ENCODE measurements at places on chromosomes 13 and 19.

DNA sequence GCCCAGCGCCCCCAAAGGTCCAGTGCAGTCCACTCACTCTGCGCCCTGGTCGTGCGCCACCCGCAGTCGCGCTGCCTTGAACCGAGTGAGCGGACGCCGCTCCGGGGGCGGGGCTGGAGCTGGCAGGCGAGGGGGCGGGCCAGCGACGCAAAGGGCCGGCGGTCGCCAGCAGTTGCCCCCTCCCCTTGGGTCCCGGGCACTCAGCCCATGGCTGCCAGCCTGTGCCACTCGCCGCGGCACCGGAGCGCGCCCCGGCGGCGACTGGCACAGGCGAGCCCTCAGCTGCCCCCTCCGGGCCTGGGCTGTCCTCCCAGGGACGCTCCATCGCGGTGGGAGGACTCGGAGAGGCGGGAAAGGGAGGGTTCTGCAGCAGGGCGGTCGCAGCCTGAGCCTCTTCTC lies at the start of gene S1PR5:
TSS of gene S1PR5 (minus strand) at position 87 of the 399 bp plus-strand sequence. CDS start 2,436 bp downstream, outside the sequence.
- peak; percentile 55 for DNase-seq

DNA sequence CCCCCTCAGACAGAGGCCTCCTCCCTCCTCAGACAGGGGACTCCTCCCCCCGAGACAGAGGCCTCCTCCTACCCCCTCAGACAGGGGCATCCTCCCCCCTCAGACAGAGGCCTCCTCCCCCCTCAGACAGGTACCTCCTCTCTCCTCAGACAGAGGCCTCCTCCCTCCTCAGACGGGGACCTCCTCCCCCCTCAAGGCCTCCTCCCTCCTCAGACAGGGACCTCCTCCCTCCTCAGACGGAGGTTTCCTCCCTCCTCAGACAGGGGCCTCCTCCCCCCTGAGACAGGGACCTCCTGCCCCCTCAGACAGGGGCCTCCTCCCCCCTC lies 13.9 kb downstream of the C3 start:
- no peak for DNase-seq

DNA sequence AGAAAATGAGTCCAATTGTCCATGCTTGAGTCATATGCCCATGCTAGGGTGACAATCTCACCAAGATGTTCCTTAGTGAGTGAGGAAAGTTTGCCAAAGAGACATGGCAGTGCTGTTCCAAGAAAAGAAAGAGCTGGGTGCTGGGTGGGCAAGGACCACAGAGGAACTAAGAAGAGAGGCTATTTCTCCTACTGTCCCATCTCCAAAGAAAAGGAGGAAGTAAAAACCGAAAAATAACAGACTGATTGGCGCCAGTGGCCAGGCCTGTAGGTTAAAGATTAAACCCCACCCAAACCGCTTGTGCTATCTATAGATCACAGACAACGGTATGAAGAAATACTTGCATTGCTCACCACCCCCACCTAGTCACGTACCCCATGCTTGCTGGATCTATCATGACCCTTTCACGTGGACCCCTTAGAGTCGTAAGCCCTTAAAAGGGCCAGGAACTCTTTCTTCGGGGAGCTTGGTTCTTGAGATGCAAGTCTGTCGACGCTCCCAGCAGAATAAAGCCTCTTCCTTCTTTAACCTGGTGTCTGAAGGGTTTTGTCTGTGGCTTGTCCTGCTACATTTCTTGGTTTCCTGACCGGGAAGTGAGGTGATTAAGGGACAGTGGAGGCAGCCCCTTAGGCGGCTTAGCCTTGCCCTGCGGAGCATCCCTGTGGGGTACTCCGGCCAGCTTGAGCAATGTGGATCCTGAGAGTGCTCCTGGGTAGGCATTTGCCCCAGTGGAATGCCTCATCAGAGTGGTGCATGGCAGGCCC lies 606.5 kb downstream of the UQCRFS1 start:
- DNase-seq: no peak

- no peak for DNase-seq
Observed at GRCh38 chr19:15869109-15869555, 28.7 kb downstream of the CYP4F2 start.

DNA sequence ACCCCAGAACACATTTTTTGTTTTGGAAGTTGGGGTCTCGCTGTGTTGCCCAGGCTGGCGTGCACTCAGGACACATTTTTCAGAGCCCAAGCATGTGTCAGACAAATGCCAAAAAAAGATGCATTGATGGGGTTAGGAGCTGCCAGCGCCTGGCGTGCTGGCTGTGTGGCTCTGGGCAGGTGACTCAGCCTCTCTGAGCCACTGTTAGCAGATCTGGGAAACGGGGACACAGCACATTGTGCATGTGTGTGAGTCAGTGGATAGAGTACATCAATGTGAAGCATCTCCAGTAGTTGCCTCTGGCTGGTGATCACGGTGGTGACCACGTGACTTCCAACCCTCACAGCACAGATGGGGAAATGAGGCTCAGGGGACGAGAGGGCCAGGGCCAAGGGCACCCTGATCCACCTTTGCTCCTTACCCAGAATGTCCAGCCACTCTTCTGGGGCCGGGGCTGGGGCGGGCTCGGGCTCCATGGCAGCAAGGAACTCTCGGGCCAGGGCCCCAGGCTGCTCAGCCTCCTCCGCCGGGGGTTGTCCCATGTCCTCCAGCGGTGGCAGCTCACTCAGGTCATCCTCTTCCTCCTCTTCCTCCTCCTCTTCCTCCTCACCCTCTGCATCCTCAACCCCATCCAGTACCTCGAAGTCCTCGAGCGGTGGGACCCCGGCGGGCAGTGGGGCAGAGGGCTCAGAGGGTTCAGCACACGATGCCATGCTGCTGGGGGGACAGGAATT lies 1.9 kb downstream of the FKBP8 start:
- DNase-seq: no peak

- DNase-seq: no peak
Observed at GRCh38 chr13:50340551-50341287, 325.5 kb downstream of the KCNRG start.

DNA sequence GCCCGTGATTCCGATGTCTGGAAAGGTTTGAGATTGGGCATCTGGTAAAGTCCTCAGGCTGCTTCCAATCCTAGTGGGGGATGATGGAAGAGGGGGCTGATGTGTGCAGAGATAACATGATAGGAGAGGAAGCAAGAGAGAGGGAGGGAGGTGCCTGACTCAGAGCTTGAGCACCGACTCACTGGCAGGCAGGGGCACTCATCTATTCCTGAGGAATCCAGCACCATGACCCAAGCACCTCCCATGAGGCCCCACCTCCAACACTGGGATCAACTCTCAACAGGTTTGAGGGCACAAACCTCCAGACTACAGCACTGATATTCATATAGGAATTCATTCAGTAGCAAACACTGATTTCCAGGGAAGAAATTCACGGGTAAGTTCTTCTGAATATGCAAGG lies 5.6 kb upstream of the SIGLEC9 start:
- DNase-seq: no peak

GRCh38 chr19:3670796-3671679 lies 29.2 kb downstream of the PIP5K1C start:
- peak; percentile 63 for DNase-seq

GRCh38 chr19:38499532-38499931 lies 66.0 kb downstream of the RYR1 start:
- DNase-seq: no peak

DNA sequence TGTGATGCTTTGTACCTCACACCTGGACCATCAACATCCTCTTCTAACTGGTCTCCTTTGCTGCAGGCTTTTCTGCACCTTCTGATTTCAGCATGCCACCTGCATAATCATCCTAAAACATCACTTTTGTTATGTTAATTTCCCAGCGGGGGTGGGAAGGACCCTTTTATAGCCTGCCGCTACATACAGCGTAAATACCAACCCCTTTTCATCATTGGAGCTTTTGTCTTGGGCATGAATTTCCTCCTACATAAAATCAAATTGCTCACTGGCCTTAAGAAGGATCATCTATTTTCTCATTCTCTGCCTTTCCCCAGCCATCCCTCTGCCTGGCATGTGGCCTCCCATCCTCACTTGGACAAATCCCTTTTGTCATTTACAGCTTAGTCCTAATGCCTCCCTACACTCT lies 124.7 kb downstream of the RBM26 start:
- no peak for DNase-seq

DNA sequence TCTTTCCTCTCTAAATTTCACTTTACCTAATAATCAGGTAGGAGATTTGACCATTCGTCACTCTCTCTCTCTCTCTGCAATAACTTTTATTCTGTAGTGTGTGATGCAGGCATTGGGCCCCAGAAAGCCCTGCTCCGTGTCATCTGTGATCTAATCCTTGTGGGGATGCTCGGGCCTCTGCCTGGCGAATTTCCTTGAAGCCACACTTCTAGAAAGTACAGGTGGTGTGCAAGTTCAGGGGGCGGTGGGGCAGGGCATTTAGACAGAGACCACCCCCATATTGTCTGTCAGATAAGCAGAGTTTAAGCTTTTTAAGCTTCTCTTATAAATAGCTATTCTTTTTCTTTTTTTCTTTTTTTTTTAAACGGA lies 53.4 kb upstream of the GPR12 start:
- DNase-seq: no peak

- DNase-seq: no peak
Observed at GRCh38 chr13:44112700-44113329, 233.1 kb downstream of the LACC1 start.

DNA sequence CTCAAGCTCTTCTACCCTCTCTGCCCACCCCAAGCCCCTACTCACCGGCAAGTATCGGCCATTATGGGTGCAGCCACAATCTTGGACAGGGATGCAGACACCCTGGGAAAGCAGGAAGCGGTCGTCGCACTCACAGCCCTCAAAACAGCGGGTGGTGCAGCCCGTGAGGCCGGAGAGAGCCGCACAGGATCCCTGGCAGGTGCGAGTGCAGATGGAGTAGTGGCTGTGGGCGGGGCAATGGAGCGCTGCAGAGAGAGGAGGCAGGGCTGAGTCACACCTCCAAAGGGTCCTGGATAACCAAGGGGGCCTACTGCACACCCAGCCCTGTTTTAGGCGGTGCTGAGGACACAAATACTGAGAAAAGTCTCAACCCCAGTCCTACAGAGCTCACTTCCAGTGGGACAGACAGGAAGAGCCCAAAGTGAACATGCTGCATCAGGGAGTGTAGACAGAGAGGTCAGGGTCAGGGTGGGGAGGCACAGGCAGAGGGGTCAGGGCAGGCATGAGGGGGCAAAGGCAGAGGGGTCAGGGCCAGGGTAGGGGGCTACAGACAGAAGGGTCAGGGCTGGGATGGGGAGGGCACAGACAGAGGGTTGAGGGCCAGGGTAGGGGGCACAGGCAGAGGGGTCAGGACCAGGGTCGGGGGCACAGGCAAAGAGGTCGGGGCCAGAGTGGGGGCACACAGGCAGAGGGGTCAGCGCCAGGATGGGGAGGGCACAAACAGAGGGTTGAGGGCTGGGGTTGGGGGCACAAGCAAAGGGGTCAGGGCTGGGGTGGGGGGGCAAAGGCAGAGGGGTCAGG lies 24.2 kb upstream of the FBL start:
- no peak for DNase-seq

DNA sequence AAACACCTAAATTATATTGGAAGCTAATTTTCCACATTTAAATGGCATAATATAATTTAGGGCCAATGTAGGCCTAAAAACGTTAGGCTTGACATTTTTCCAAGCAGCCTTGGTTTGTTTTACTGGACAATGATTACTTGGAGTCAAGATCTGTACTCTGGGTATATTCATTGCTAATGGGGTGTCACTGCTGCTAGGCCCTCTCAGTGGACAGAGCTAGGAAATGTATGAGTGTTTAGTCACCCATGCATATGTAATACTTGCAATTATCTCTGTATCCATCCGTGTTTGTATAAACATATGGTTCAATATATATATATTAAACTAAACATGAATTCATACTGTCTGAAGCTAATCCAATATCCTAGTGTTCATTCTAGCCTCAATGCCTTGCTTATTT lies 598.1 kb downstream of the DCT start:
- no peak for DNase-seq

DNA sequence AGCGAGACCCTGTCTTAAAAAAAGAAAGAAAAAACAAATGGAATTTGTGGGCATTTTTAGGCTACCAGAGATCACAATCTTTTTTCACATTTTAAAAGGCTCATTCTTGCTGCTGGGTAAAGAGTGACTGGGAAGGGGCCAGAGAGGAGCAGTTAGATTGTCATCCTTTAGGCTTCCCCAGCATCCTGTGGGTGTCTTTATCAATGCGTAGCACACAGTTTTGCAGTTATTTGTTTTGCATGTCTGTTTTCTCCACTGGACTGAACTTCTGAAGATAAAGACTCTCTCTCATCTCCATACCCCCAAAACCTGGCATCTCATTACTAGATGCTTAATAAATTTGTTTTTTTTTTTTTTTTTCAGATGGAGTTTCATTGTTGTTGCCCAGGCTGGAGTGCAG lies 2.1 kb upstream of the UTP14C start:
- DNase-seq: no peak

DNA sequence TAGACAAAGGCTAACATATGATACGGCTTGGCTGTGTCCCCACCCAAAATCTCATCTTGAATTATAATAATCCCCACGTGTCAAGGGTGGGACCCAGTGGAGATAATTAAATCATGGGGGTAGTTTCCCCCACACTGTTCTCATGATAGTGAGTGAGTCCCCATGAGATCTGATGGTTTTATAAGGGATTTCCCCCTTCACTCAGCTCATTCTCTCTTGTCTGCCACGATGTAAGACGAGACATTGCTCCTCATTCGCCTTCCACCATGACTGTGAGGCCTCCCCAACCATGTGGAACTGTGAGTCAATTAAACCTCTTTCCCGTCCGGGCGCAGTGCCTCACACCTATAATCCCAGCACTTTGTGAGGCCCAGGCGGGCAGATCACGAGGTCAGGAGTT lies 143.5 kb downstream of the RXFP2 start:
- DNase-seq: no peak

GRCh38 chr13:74093691-74094090 lies 40.5 kb downstream of the KLF12 start:
- DNase-seq: no peak

- no peak for DNase-seq
Observed at GRCh38 chr13:36082396-36082795, 48.8 kb downstream of the DCLK1 start.

DNA sequence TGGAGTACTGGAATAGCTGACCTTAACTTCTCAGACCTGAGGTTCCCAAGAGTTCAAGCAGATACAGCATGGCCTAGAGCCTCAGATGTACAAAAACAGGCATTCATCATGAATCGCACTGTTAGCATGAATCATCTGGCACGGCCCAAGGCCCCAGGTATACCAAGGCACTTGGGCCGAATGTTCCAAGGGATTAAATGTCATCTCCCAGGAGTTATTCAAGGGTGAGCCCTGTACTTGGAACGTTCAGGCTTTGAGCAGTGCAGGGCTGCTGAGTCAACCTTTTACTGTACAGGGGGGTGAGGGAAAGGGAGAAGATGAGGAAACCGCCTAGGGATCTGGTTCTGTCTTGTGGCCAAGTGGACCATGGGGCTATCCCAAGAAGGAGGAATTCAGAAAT lies 6.3 kb downstream of the KLK3 start:
- DNase-seq: no peak

- DNase-seq: no peak
Observed at GRCh38 chr13:38914070-38914469, 76.6 kb downstream of the STOML3 start.

- no peak for DNase-seq
Observed at GRCh38 chr13:91401920-91402319, 3.5 kb downstream of the GPC5 start.

- DNase-seq: no peak
Observed at GRCh38 chr19:18118420-18119012, 20.9 kb downstream of the MAST3 start.

GRCh38 chr19:8030960-8031359 lies 21.6 kb upstream of the CCL25 start:
- no peak for DNase-seq
